ENCODE measurements at places on chromosomes 11 and 22.
A peak's percentile ranks its signal among the peaks of the same experiment; 100 is the strongest.

DNA sequence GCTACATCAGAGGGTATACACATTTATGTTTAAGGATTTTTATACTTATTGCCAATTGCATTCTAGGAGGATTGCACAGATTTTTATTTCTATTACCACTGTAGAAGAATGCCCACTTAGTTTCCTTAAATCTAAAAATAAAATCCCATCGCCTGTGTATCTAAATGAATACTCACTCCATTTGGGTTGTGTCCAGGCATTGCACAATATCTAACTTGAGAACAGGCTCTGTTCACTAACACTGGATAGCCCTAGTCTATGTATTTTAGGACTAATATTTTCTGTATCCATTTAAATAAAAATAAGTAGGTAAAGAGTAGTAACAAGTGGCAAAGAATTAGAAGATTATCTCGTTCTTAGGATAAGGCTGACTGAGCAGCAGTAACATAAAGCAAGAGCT lies 4.1 kb downstream of the C11orf52 start:
- DNase-seq, result no peak

DNA sequence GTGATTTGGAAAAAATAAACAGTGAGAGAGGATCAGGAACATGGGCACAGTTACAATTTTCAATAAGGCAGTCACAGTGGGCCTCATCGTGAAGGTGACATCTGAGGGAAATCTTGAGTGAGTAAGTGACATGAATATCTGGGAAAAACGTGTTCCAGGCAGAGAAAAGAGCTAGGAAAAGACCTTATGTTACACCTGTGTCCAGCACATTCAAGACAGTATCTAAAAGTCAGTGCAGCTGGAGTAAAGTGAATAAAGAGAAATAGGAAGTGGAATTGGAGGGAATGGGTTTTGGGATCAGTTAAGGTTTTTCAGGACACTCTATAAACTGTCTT lies 827.5 kb upstream of the FAT3 start:
- DNase-seq, result no peak

DNA sequence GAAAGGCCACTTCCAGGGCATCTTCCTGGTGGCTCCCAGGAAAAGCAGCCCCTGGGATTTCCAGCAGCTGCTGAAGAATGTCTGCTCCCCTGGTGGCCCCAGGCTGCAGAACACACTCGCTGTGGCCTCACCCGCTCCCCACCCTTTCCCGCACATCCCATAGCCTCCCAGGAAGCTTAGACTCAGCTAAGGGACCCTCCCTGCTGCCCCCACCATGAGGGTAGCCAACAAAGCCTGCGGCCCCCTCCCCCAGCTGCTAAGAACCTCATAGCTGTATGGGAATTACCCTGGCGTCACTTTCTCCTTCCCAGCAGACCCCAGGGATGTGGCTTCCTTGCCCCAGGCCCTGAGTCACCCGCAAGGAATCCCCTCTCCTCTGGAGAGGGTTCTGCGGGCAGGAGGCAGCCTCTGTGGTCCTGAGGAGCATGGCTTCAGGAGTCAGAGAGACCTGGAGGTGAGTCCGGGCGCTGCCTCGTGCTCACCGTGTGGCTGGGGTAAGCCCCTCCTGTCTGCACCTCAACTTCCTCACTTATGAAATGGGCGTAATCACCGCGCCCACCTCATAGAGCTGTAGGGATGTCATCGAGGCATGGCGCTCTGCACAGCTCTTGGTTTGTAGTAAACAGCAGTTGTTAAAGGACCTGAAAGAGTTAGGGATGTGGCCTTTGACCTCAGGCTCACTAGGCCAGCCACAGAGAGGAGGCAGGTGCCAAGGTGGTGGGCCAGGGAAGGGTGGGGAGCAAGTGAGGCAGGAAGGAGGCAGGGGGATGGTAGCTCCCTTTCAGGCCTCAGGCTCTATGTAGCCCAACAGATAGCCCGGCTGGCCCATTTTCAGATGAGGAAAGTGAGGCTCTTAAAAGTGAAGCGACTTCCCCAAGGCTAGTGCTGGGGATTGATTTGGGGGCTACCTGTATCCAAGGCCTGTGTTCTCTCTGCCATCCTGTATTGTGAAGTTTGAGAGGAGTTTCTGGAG lies 71.2 kb downstream of the LRRC32 start:
- DNase-seq, result no peak

GRCh38 chr11:123381149-123381548 lies 48.9 kb upstream of the GRAMD1B start:
- no peak for DNase-seq

GRCh38 chr11:61056571-61056970 lies 45.7 kb upstream of the CD5 start:
- peak; percentile 10 for DNase-seq

DNA sequence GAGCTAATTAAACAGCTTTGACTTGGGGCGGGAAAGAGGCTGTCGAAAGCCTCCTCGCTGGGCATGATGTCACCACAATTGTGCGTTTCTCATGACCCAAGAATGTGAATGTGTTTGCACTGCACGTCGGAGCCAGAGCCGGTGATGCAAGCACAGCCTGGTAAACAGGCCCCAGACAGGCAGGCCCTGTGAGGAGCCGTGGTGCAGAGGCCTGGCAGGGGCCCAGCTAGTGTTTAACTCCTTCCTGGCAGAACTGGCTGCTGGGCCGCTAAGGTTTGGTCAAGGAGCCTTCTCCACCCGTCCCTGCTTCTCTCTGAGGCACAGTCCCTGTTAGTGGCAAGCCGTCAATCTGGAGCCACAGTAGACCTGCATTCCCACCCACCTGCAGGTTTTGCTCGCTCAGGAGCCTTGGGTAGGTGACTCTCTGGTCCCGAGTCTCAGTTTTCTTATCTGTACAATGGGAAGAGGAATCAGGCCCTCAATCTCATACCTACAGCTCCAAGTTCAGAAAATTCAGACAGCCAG lies 25.4 kb upstream of the SMTN start:
- DNase-seq, result no peak

DNA sequence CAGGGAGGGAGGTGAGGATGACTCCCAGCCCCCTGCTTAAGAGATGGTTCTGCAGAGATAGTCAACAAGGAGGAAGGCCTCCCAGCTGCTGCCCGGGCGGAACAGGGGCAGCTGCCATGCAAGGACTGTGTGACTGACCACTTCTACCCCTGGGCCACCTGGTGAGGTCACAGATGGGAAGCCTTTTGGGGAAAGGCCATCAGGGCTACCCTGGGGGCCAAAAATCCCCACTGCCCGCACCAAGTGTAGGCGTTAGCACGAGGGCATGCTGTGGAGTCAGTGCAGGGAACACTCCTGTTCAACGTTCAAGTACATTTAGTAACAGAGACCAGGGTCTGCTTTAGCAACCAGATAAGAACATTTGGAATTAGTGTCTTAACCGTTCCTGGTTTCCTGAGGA lies 372.9 kb downstream of the BRD1 start:
- no peak for DNase-seq

GRCh38 chr11:48162885-48163268 lies 53.7 kb upstream of the OR4B1 start:
- DNase-seq, result no peak

DNA sequence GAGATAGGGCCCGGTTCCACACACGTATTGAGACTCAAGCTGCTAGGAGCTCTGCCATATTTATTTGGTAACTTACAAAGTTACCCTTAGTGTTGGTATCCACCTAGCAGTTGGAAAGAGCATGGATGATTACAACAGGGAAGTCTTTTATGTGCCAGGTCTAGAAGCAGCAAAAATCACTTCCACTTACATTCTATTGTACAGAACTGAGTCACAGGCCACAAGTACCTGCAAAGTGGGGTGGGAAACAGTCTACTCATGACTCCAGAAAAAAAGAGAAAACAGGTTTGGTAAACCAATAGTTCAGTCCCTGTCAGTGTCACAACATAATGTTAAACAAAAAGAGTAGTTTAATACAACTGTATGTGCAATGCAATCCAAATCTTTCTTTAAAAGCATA lies 279.6 kb upstream of the PITPNB start:
- no peak for DNase-seq

- peak; percentile 17 for DNase-seq
These were observed 20.2 kb downstream of the RTN4RL2 start for GRCh38 chr11:57480409-57481137.
